ENCODE measurements at places on chromosomes 12 and 14.

DNA sequence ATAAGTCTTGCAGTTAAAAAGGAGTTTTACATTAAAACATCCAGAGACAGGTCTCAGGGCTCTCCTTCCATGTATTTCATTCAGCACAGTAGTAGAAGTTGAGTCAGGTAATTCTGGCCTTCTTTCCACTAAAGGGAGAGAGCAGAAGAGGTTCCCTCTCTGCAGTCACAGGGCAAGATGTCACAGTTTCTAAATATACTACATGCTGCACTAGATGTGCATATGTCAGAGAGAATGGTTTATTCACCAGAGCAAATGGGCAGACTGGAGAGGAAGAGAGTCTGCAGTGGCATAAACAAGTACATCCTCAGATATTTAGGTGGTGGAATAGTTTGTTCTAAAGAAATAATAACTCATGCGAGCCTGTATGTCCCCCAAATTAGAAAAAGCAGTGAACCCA lies 132.0 kb downstream of the KICS2 start:
- peak; percentile 17 for DNase-seq

- no peak for DNase-seq
Measured at GRCh38 chr14:106610691-106611090, 1084.3 kb downstream of the TMEM121 start.

DNA sequence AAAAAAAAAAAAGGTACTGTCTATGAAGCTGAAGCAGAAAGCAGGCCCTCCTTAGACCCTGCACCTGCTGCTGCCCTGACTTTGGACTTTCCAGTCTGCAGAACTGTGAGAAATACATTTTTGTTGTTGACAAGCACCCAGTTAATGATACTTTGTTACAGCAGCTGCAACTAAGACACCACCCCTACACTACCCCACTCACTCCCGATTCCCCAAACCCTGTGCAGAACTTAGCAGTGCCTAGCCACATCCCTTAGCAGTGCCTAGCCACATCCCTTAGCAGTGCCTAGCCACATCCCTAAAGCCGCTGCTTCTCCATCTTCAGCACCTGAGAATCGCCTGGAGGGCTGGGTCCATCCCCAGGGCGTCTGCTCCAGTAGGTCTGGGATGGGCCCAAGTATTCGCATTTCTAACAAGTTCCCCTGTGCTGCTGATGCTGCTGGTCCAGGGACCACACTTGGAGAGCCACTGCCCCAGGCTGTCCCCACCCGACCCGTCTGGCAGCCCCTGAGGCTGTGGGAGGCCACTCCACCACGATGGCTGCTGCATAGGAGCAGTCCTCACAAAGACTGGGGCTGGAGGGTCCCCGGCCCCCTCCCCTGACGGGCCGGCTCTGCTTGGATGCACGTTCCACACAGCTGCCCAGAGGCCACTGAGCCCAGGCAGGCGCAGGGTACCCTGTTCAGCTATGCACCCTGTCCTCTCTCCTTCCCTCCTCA lies 10.8 kb upstream of the PPP1R13B start:
- DNase-seq, result no peak

GRCh38 chr12:62581288-62582064 lies 114.8 kb downstream of the MON2 start:
- DNase-seq, result peak; percentile 68

- peak; percentile 76 for DNase-seq
Measured at GRCh38 chr12:33529031-33529430, 89.4 kb upstream of the SYT10 start.

- peak; percentile 36 for DNase-seq
Measured at GRCh38 chr12:69388371-69388770, 28.8 kb downstream of the YEATS4 start.

All from MV-4-11 (cell line).